ENCODE measurements at places on chromosomes 3 and 15.

DNA sequence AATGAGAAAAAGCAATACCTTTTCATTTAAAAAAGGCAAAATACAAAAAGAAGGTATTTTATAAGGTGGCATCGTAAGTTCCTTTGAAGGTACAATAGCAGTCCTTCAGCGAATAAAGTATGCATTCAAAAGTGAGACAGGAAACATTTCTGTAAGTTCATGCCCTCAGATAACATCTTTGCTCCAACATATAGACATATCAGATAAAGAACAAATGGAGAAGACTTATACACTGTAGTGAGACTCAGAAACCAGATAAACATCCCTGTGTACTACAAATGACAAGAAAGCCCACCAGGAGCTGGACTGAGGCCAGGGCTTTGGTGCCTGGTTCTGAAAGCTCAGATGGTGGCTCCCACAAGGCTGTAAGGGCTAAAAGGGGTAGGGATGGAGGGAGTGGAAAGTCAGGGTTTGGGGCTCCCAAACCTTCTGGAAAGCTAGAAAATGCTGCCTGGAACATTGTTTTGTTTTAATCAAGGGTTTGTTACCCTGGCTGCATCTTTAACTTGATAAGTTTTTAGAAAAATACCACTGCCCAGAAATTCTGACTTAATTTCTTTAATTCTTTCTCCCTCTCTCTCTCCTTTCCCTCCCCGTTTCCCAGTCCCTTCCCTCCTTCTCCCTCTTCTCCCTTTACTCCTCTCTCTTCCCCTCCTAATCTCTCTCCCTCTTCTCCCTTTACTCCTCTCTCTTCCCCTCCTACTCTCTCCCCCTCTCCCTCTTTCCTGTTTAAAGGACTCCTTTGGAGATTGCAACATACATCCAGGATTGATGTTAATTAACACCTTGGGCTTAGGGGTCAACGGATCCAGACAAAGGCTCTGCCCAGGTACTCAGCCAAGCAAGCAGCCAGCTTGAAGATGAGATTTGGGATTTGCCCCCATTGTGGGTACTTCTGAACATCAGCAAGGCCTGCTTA, 126.1 kb downstream of the AQP9 start:
- no peak for DNase-seq

DNA sequence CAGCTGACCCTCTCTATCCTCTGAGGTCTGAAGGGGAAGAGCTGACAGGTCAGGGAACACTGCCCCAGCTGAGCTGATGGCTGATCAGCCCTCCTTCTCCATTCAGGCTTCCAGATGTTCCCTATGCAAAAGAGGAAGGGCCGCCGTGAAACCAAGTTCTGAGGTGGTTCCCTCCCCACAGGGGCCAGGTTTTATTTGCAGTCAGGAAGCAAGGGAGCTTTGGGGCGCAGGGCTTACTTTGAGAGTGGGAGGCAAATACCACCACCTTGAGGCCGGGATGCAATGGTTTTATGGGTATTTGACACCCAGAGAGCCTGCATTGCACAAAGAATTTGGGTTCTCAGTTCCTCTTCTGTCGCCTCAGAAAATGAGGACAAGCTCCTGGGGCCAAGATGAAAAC, 186.9 kb downstream of the ARRDC4 start:
- peak; percentile 8 for DNase-seq

DNA sequence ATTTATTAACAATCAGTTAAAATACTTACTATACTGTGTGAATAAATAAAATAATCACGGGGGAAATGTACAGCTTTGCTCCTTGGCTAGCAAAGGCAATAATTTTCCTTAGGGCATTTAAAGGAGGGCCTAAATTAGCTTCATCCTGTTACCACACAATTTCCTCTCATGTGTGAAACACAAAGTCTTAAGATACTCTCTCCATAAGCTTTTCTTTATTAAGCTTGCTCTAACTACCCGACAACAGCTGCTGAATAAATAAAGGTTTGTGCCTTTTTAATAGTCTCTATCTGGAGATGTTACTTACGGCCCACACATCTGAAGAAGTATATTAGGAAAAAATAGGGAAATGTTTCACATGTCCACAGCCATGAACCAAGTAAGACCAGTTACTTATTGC, 29.7 kb downstream of the ZNF106 start:
- no peak for DNase-seq

- DNase-seq, result no peak
Measured at GRCh38 chr15:90638201-90638691, 78.9 kb upstream of the BLM start.

DNA sequence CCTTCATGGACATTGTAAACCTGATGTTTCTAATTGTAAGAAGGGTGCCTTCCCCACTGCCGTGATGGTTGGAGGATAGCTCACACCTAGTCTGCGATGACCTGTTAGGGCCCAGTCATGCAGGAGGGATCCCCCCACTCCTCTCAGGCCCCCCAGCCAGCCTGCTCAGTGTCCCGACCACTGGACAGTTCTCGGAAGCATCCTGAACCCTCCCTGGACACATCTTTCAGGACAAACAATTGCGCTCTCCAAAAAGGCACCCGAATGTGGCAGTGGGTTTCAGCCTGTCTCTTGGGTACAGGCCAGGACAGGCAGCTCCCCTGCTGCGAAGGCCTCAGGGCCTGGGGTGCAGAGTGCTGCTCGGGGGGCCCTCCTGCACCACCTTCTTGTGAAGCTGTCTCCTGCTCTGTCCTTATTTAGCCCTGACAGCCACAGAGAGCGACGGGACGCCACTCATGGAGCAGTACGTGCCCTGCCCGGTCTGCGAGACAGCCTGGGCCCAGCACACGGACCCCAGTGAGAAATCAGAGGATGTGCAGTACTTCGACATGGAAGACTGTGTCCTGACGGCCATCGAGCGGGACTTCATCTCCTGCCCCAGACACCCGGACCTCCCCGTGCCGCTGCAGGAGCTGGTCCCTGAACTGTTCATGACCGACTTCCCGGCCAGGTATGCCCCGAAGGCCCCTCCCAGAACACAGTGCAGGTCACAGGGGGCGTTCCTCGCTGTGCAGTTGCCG, 132.3 kb downstream of the LRRK1 start:
- no peak for DNase-seq

DNA sequence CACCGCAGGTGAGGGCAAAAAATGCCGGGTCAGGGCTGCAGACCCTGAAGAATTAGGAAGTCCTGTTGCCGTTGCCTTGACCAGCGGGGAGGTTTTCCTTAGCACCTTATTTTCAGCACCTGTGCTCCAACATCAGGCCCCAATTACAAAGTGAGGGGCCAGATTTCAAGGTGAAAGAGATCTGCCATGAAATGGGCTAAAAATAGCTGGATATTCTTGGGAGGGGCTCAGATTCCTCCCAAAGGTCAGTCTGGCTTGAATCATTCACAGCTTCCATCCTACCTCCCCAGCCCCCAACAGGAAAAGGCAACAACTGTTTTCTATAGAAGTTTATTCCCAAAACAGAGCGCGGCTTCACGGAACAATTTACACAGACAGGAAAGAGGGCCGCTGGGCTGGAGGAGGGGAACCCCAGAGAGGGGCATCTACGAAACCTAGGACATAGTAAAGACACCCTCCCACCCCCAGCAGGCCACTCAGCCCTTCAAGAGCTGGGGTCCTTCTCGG, 941 bp upstream of the SLC26A6 start:
- no peak for DNase-seq

DNA sequence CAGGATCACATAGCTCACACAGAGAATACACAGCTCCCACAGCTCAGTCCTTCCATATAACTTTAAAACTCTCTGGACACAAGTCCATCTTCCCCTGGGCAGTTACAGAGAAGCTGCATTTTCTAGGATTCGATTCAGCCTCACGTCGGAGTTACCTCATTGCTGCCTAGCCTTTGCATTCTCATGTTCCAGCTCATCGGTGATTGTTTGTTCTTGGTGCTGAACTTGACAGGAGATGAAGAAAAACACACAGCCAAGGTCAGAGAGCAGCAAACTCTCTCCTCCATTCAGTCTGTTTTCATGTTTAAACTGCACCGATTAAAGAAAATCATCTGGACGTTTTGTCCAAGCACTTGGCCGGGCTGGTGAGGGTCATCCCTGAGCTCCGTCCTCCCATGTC, 375.5 kb upstream of the CFAP20DC start:
- no peak for DNase-seq

- no peak for DNase-seq
Measured at GRCh38 chr15:78642331-78642730, 1.3 kb upstream of the CHRNB4 start.

DNA sequence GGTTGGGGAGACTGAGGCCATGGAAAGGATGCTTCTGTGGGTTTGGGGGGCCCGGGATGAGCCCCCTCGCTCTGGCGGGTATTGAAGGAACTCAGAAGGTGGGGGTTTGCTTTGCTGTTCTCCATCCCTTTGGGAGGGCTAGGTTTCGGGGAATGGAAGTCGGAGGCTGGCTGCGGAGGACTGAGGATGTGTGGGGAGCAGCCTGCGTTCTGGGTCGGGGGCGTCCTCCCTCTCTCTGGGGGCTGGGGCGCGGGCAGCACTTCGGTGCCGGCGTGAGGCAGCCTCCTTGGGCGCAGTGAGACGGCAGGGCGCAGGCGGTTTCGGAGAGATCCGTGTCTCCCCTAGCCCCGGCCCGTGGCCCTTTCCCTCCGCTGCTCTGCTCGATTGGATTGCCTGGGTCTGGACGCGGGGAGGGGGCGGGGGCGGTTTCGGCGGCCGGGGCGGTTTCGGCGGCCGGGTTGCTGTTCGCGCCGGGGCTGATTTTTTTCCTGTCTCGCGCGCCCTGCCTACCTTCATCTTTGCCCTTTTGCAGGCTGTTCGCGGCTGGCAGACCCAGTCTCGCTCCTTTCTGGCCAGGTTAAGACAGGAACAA, 1.4 kb downstream of the PTPRG start:
- no peak for DNase-seq

DNA sequence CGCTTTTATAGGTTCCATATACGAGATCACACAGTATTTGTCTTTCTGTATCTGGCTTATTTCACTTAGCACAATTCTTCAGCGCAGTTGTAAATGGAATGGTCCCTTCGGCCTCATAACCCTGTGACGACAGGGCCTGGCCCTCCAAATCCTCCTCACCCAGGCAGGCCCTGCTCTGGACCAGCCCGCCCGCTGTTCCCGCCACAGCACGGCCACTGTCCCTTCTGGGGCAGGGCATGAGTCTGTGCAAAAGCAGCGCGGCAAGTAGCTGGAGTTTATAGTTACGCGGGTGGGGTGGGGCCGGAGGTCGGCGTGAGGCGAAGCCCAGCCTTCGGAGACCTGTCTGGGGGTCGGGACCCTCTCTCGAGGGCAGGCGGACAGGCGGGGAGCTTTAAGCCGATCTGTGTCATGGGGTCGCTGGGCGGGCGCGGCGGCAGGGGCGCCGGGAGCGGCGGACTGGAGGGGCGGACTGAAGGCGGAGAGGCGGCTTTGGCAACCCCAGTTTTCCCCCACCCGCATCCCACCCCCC, 543 bp downstream of the ARPIN start:
- DNase-seq, result no peak

DNA sequence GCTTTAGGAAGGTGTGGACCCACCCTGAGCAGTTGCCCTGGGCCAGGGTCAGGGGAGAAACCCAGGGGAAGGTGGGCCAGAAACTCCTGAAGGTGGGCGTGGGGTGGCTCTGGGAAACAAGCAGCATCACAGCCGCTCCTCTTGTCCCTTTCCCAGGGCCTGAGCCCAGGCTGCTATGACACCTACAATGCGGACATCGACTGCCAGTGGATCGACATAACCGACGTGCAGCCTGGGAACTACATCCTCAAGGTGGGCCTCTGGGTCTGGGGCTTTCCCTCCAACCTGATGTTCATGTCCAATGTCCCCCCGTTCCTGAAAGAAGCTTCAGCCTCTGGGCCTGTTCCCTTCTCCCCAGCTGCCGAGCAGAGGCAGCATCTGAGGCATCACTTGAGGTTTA, 21.4 kb downstream of the LOXL1 start:
- DNase-seq, result no peak

DNA sequence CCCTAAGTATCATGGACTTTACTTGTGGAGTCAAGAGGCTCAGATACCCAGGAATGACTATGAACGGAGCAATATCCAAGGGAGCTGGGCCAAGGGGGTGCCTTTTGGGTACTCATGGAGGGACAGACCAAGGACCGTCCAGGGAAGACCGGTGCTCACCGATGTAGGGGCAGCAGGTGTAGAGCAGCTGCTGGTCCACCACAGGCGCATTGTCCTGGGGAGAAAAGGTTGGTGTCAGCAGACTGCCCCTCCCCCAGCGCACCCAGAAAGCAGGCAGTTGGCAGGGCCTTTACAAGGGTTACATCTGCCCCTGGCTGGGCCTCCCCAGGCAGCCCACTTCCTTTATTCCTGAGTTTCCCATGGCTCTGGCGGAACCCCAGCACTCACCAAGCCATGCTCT, 7.5 kb downstream of the CDAN1 start:
- DNase-seq, result no peak

- peak; percentile 6 for DNase-seq
Measured at GRCh38 chr3:31567036-31567435, 34.3 kb downstream of the STT3B start.

DNA sequence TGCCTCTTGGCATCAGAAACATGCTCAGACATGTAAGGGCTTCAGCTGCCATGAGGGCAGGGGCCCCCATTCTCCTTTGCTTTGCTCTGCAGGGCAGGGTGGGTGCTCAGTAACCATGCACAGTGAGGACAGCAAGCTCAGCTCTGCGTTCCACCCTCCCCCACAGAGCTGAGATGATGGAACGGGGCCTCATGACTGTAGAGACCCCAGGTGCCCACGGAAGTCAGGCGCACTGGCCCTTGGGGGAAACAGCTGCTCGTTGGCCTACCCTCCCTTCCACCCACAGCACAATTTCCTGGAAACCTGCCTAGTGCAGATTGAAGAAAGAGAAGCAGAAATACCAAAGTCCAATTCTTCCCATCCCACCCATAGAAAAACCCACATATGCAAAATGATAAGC, 10.5 kb downstream of the CTXND1 start:
- no peak for DNase-seq

GRCh38 chr3:45311327-45311726, 77.0 kb upstream of the LARS2 start:
- no peak for DNase-seq

DNA sequence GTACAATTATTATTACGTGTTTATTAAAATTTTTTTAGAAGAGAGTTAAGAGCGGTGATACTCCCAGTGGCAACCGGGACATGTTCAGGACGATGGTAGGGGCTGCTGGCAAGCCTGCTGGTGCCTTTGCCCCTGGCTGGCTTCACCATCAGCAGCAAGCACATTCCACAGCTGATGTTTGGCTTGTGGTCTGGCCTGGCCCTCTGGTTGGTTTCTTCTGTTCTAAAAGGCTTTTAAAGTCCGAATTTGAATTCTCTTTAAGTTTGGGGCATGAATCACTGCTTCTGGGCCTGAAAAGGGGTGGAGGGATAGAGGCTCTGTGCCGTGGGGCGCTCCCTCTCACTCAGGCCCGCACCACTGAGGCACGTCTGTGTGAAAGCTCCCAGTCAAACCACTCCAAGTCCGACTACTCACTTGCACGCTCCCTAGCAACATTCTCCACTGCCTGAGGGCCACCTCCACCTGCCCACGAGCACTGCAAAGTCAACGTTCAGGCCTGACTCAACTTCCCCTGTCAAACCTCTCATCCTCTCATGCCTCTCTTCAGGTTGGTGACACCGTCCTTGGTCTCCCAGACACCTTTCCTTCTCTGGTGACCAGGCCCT, 10.1 kb downstream of the ITGA11 start:
- DNase-seq, result no peak

Data from CD4-positive, alpha-beta T cell treated with Interleukin-1 beta for 1 hour (primary cell).